ENCODE measurements at places on chromosomes 1 and 21.
A peak's percentile ranks its signal among the peaks of the same experiment; 100 is the strongest.

GRCh38 chr1:202805886-202806844 lies 2.1 kb downstream of the KDM5B start:
- H3K27ac ChIP-seq: peak overlapping the region; percentile 86
- H3K36me3 ChIP-seq: no peaks in the 10 kb centered on the region
- peak overlapping the region; percentile 84 for H3K4me3 ChIP-seq
- no peak for DNase-seq

- no peaks in the 10 kb centered on the region for H3K36me3 ChIP-seq
- H3K4me1 ChIP-seq: no peaks in the 10 kb centered on the region
Observed at GRCh38 chr1:43319288-43319687, 18.3 kb upstream of the MPL start.

- H3K27me3 ChIP-seq: no peaks in the 10 kb centered on the region
- no peak for DNase-seq
- H3K36me3 ChIP-seq: no peaks in the 10 kb centered on the region
- H3K4me1 ChIP-seq: peaks cover 20% of the 10 kb centered on the region
Observed at GRCh38 chr21:46069719-46070279, 28.1 kb upstream of the COL6A2 start.

- no peak overlapping the region for H3K4me3 ChIP-seq
- H3K27me3 ChIP-seq: no peaks in the 10 kb centered on the region
- peak overlapping the region; percentile 67 for H3K27ac ChIP-seq
- peak; percentile 77 for DNase-seq
- H3K4me1 ChIP-seq: no peaks in the 10 kb centered on the region
Observed at GRCh38 chr1:32249831-32250525, 1.1 kb upstream of the LCK start.

GRCh38 chr1:209825591-209826434 lies 2.0 kb upstream of the UTP25 start:
- H3K4me3 ChIP-seq: no peak overlapping the region
- H3K4me1 ChIP-seq: peaks cover 5% of the 10 kb centered on the region
- H3K36me3 ChIP-seq: no peaks in the 10 kb centered on the region
- no peaks in the 10 kb centered on the region for H3K27me3 ChIP-seq
- DNase-seq: no peak

DNA sequence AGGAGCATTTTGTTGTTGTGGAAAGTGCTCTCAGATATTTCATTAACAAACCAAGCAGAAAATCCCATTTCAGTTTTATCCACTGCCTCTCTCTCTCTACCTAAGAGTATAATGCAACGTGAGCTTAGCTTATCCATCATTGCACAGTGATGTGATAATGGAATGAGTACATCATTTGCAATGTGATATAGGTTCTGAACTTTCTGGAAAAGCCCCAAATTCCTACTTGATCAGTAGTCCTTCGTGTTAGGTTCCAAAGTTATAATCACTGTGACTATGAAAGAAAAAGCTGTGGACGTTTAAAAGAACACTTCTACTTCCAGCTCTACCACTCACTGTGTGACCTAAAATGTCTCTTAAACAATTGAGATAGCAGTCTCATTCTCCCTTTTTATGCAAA lies 76.4 kb upstream of the PRMT6 start:
- no peak overlapping the region for H3K27ac ChIP-seq
- no peaks in the 10 kb centered on the region for H3K36me3 ChIP-seq
- no peak overlapping the region for H3K4me3 ChIP-seq
- H3K4me1 ChIP-seq: no peaks in the 10 kb centered on the region
- DNase-seq: no peak

GRCh38 chr1:203437696-203438315 lies 37.8 kb upstream of the PRELP start:
- no peaks in the 10 kb centered on the region for H3K36me3 ChIP-seq
- H3K4me1 ChIP-seq: peaks cover 22% of the 10 kb centered on the region
- H3K4me3 ChIP-seq: no peak overlapping the region
- DNase-seq: no peak

DNA sequence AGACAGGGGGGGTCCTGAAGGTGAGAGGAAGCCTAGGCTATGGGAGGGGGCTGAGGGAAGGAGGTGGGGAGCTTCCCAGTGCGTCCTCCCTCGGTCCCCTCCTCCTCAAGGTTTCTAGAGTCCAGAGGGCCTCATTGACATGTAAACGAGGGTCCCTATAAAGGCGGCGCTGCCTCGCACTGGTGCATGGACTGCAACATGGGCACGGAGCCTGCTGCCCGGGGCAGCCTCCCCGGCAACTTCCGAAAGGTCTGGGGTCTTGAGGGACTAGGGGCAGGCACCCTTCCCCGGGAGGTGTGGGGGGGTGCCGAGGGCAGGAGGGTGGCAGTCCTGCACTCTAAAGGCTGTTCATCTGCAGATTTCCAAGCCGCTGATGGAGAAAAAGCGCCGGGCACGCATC lies at the start of gene HES3:
HES3 (plus strand) TSS at position 187 of the 400 bp plus-strand sequence; CDS start at position 374, 187 bp downstream.
- no peak within 1 kb of the TSS for H3K4me3 ChIP-seq
- peaks cover 30% of the 10 kb centered on the region for H3K27me3 ChIP-seq
- H3K4me1 ChIP-seq: no peaks in the 10 kb centered on the region
- no peak within 1 kb of the TSS for H3K27ac ChIP-seq

- H3K27ac ChIP-seq: no peak overlapping the region
- no peaks in the 10 kb centered on the region for H3K4me1 ChIP-seq
- H3K36me3 ChIP-seq: no peaks in the 10 kb centered on the region
- H3K4me3 ChIP-seq: no peak overlapping the region
- DNase-seq: no peak
Observed at GRCh38 chr1:72433591-72433990, 151.3 kb upstream of the NEGR1 start.

DNA sequence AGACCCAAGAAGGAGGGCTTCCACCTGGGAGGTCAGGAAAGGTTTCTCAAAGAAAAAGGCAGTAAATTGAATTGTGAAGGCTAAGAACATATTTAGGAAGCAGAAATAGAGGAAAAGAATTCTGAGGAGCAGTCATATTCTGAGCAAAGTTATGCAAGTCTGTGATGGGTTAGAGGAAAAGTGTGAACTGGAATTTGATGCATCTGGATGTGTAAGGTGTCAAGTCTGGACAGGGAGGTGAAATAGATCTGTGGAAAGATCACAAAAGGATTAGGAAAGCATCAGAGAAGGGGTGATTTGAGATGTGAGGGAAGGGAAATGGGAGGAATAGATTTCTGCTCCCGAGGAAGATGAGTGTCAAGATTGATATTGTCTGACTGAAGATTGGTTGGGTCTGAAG lies 18.1 kb upstream of the PRDM2 start:
- no peak for DNase-seq
- H3K4me3 ChIP-seq: no peak overlapping the region
- no peaks in the 10 kb centered on the region for H3K36me3 ChIP-seq
- H3K4me1 ChIP-seq: no peaks in the 10 kb centered on the region

DNA sequence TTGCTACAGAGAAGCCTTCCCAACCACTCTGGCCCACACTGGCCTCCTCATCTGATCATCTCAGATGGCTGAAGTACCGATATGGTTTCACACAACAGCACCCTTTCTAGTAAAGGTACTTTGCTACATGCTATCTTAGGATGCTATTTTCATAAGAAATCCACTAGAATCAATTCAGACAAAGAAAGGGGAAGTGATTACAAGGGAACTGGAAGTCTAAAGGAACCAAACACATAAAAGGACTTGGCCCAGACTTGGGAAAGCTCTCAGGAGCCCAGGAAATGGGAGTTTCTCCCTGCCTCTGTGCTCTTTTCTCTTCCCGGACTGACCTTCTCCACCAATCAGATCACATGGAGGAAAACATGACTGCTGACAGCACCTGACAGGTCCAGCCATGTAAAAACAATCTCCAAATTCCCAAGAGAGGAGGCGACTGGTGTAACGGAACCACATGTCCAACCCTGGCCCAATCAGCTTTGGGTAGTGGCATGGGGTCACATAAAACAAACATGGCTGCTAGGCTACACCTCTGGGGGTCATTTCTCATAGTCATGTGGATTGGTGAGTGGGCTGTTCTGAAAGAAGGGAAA lies 12.7 kb upstream of the FOXE3 start:
- H3K36me3 ChIP-seq: no peaks in the 10 kb centered on the region
- H3K4me3 ChIP-seq: no peak overlapping the region
- DNase-seq: no peak
- no peak overlapping the region for H3K27ac ChIP-seq

GRCh38 chr1:175373786-175374623 lies 181.4 kb upstream of the KIAA0040 start:
- no peaks in the 10 kb centered on the region for H3K4me1 ChIP-seq
- no peaks in the 10 kb centered on the region for H3K36me3 ChIP-seq
- no peak overlapping the region for H3K27ac ChIP-seq
- DNase-seq: no peak

DNA sequence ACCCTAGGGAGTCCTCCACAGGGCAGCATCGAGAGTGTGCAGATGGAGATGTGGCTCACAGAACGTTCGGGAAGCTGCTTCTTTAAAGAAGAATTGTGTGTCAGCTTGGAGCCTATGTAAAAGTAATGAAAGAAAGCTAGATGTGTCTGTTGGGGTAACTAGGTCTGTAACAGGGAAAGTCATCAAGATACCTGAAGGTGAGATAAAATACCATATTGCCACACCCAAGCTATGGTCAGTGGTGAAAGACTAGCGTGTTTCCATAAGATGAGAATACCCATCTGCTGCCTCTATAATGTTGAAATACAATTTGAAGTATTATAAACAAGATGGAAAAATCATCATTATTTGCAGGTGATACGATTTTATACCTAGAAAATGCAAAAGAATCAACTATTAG lies 17.5 kb downstream of the RCAN1 start:
- H3K36me3 ChIP-seq: no peaks in the 10 kb centered on the region
- H3K4me1 ChIP-seq: no peaks in the 10 kb centered on the region
- DNase-seq: no peak
- H3K4me3 ChIP-seq: no peak overlapping the region
- no peak overlapping the region for H3K27ac ChIP-seq
- no peaks in the 10 kb centered on the region for H3K27me3 ChIP-seq

GRCh38 chr1:211903490-211904245 lies 73.1 kb upstream of the LPGAT1 start:
- no peaks in the 10 kb centered on the region for H3K36me3 ChIP-seq
- H3K27ac ChIP-seq: no peak overlapping the region
- DNase-seq: no peak
- H3K4me1 ChIP-seq: no peaks in the 10 kb centered on the region

DNA sequence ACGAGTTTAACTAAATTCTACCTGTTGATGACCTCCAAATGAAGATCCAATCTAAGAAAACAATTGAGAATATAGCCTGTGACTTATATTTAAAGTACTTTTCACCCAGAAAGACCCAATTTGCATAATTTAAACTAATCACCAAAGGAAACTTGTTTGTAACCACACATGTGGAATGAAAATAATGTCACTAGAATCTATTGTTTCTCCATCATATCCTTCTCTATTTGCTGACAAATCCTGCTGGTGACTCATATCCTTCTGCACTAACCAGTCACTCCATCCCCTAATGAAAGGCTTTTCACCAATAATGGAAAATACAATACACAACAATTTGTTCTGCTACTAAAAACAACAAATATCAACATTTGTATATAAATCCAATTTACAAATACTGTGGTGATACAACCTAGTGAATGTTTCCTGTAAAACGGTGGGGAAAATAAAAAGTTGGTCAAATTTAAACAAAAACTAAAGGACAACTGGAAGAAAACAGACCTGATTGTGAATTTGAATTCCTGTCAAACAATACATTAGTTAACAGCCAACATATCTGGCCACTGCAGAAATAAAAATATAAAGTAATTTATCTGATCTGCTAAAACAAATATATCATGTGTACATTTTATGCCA lies 6.5 kb downstream of the PTP4A2 start:
- no peak for DNase-seq
- no peak overlapping the region for H3K4me3 ChIP-seq
- H3K4me1 ChIP-seq: peaks cover 10% of the 10 kb centered on the region
- H3K27me3 ChIP-seq: no peaks in the 10 kb centered on the region

DNA sequence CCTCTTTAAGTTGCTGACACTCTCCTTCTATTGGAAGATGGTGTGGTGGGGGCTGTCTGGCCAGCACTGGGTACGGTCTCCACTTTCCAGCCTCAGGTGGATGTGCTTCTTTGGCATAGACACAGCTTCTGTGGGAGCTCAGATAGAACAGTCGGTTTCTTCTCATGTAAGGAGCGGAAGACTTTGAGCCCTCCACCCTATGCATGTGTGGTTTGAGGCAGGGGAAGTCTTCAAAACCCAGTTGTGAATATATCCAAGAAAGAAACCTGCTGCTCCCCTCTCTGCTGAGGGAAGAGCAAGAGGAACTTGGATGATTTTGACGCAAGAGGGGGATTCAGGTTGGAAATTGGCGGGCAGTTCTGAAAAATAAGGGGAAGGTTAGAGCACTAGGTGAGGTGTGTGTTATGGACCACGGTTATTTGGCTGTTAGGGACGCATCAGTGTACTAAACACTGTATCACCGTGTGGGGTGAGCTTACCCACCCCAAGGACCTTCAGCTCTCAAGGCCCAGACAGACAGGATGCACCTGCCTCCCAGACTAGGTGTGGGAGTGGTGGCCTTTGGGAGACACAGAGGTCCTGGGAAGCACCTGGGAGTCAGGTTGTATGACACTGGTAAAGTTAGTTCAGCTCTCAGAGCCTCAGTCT lies 36.2 kb downstream of the IL6R start:
- H3K4me3 ChIP-seq: no peak overlapping the region
- peak overlapping the region; percentile 68 for H3K27ac ChIP-seq
- no peaks in the 10 kb centered on the region for H3K4me1 ChIP-seq
- no peaks in the 10 kb centered on the region for H3K27me3 ChIP-seq
- DNase-seq: no peak

GRCh38 chr1:201344206-201345080 lies 33.0 kb downstream of the TNNT2 start:
- no peaks in the 10 kb centered on the region for H3K27me3 ChIP-seq
- no peaks in the 10 kb centered on the region for H3K36me3 ChIP-seq
- H3K4me3 ChIP-seq: no peak overlapping the region
- H3K4me1 ChIP-seq: no peaks in the 10 kb centered on the region
- no peak for DNase-seq

DNA sequence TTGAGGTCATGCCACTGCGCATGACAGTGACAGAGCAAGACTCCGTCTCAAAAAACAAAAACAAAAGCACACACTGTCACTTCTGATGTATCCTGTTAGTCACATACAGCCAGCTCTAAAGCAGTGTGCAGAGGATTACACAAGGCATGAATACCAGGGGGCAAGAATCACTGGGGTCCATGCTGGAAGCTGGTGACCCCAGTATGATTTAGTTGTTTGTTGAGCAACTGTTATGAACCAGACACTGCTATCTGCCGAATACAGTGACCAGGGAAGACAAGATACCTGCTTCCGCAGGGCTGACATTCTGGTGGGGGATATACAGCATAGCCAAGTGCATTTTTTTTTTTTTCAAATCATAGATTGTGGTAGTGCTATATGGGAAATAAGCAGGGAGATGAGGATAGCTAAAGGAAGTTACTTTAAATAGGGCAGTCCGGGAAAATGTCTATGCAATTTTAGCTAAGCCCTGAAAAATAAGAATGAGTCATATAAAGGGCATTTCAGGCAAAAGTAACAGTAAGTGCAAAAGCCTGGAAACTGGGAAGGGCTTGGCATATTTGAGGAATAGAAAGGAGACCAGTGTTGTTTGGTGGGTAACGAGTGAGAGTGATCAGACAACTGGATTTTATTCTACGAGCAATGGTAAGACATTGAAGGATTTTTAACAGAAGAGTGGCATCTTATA lies 69.7 kb downstream of the ADSS2 start:
- H3K27ac ChIP-seq: no peak overlapping the region
- DNase-seq: no peak
- H3K4me3 ChIP-seq: no peak overlapping the region
- H3K4me1 ChIP-seq: no peaks in the 10 kb centered on the region

GRCh38 chr1:162720996-162721395 lies 69.5 kb upstream of the HSD17B7 start:
- H3K27ac ChIP-seq: no peak overlapping the region
- H3K27me3 ChIP-seq: no peaks in the 10 kb centered on the region
- H3K4me3 ChIP-seq: no peak overlapping the region
- DNase-seq: no peak

- H3K36me3 ChIP-seq: no peaks in the 10 kb centered on the region
- H3K27me3 ChIP-seq: no peaks in the 10 kb centered on the region
- no peak overlapping the region for H3K27ac ChIP-seq
- H3K4me1 ChIP-seq: no peaks in the 10 kb centered on the region
- H3K4me3 ChIP-seq: no peak overlapping the region
Observed at GRCh38 chr1:165403835-165404482, 41.0 kb downstream of the RXRG start.

All from uterus (tissue), 4 donors.